T-helper 17 cell (primary cell): ENCODE measurements at places on chromosomes 13 and 19. TPM values are rescaled to one million over a fixed set of nuclear protein-coding genes. Genes with fewer than 3 reads are reported as not detected.

Gene ADM5
- 2.8 TPM for total RNA-seq

Gene CAMSAP3
- 0.12 TPM for total RNA-seq

Gene URAD
- not detected for total RNA-seq

Gene S1PR4
- total RNA-seq: 83.1 TPM

Gene EML2
- total RNA-seq: 61.2 TPM

Gene NTN5
- 2.8 TPM for total RNA-seq

GRCh38 chr13:97301382-97302095, 79.4 kb downstream of the MBNL2 start:
- H3K27ac ChIP-seq: no peak overlapping the region
- peaks cover 16% of the 10 kb centered on the region for H3K4me1 ChIP-seq
- no peak overlapping the region for H3K4me3 ChIP-seq
- peaks cover 8% of the 10 kb centered on the region for H3K36me3 ChIP-seq
- no peak for DNase-seq
- H3K27me3 ChIP-seq: no peaks in the 10 kb centered on the region

GRCh38 chr13:74026753-74027152, 107.5 kb downstream of the KLF12 start:
- DNase-seq: peak; percentile 18
- peaks cover 5% of the 10 kb centered on the region for H3K36me3 ChIP-seq
- peaks cover 39% of the 10 kb centered on the region for H3K4me1 ChIP-seq
- H3K4me3 ChIP-seq: peak overlapping the region; percentile 90
- no peaks in the 10 kb centered on the region for H3K27me3 ChIP-seq

DNA sequence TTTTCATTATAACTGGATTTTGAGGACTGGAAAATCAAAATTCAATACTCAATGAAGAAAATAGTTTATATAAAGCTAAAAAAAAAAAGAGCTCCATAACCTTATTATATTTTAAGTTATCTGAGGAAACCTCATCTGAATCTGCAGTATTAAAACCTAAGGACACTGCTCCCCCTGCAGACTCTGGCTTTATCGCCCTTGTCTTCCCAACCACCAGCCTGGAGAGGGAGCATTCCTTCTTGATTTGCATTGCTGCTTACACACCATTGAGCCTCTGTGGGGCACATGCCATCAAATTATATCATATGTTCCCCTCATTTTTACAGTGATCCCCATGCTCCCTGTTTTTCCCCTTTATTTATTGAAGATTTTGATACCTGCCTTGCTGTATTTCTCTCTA, 871.4 kb upstream of the GPC6 start:
- DNase-seq: no peak
- no peak overlapping the region for H3K27ac ChIP-seq
- no peaks in the 10 kb centered on the region for H3K27me3 ChIP-seq
- H3K36me3 ChIP-seq: no peaks in the 10 kb centered on the region
- no peaks in the 10 kb centered on the region for H3K4me1 ChIP-seq
- no peak overlapping the region for H3K4me3 ChIP-seq

GRCh38 chr19:41795031-41795461, 1.3 kb upstream of the CEACAM3 start:
- H3K4me3 ChIP-seq: peak overlapping the region; percentile 74
- H3K27me3 ChIP-seq: peaks cover 57% of the 10 kb centered on the region
- no peak overlapping the region for H3K27ac ChIP-seq
- peaks cover 11% of the 10 kb centered on the region for H3K4me1 ChIP-seq
- peak; percentile 47 for DNase-seq

- no peak for DNase-seq
- H3K4me3 ChIP-seq: no peak overlapping the region
- peaks cover 25% of the 10 kb centered on the region for H3K4me1 ChIP-seq
- H3K36me3 ChIP-seq: no peaks in the 10 kb centered on the region
These were observed 8.1 kb upstream of the NKPD1 start for GRCh38 chr19:45168767-45169351.

DNA sequence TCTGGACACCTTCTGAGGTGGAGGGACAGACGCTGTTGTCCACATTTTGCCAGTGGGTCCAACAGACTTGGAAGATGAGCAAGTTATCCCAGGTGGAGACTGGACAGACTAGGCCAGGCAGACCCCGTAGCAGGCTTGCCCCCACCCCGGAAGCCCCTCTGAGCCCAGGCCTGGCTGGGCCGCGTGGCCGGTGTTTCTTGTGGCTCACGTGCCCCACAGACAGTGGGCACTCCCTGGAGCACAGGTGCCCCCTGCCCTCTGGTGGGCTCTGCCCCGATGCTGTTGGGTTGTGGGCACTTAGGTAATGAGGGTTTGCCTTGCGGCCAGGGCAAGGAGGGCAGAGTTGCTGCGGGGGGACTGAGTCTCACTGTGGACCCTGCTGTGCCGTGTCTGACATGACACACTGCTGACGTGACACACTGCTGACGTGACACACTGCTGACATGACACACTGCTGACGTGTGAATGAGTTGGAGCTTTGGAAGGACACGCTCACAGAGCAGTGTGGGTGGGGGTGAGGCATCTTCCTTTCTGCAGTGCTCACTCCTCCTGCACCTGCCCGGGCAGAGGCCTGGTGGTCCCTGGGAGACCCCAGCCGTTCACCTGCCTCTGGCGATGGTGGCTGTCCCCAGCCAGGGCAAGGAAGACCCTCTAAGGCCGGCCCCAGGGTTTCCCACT, 25.1 kb downstream of the DOT1L start:
- H3K27ac ChIP-seq: no peak overlapping the region
- H3K36me3 ChIP-seq: no peaks in the 10 kb centered on the region
- H3K4me3 ChIP-seq: no peak overlapping the region

DNA sequence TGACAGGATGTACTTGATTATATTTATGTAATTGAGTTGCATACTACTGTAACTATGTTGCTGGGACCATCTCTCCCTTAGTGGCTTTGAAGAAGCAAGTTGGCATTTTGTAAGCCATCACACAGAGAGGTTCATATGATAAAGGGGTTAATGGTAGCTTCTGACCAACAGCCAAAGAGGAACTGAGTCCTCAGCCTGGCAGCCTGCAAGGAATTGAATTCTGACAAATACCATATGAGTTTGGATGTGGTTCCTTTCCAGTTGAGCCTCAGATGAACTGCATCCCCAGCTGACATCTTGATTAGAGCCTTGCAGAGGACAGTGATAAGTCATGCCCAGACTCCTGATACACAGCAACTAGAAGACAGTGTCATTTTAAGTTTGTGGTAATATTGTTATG, 8.6 kb upstream of the MYCBP2 start:
- no peak overlapping the region for H3K4me3 ChIP-seq
- no peak overlapping the region for H3K27ac ChIP-seq
- H3K36me3 ChIP-seq: no peaks in the 10 kb centered on the region
- H3K27me3 ChIP-seq: no peaks in the 10 kb centered on the region
- no peak for DNase-seq
- H3K4me1 ChIP-seq: peaks cover 11% of the 10 kb centered on the region

GRCh38 chr19:1766800-1767352, 13.6 kb downstream of the ONECUT3 start:
- H3K27me3 ChIP-seq: peaks cover 53% of the 10 kb centered on the region
- no peak for DNase-seq
- no peak overlapping the region for H3K27ac ChIP-seq
- no peak overlapping the region for H3K4me3 ChIP-seq
- H3K4me1 ChIP-seq: peaks cover 4% of the 10 kb centered on the region

GRCh38 chr19:1354970-1355567, 28.6 kb upstream of the NDUFS7 start:
- peak overlapping the region; percentile 72 for H3K27ac ChIP-seq
- no peak for DNase-seq
- H3K36me3 ChIP-seq: no peaks in the 10 kb centered on the region
- H3K4me3 ChIP-seq: peak overlapping the region; percentile 93
- H3K4me1 ChIP-seq: peaks cover 9% of the 10 kb centered on the region
